DND-41 (cell line): ENCODE measurements at places on chromosomes 5 and 9.

DNA sequence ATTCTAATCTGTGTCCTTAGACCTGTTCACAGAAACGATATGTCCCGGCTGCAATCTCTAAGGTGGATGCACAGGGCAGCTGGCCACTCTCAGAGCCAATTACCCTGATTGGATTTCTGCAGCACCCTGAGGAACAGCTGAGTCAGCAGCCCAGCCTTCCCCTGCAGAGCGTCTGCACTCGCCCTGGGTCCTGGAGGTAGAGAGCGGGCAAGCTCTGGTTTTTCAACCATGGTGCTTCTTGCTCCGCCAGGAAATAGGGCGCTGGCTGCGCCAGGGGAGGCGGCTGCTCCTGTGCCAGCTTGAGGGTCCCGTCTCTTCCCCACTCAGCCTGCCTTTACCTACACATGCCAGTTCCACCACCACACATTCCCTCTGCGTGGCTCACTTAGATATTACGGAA is 19.2 kb downstream of the NDUFS6 start:
- DNase-seq, result no peak

DNA sequence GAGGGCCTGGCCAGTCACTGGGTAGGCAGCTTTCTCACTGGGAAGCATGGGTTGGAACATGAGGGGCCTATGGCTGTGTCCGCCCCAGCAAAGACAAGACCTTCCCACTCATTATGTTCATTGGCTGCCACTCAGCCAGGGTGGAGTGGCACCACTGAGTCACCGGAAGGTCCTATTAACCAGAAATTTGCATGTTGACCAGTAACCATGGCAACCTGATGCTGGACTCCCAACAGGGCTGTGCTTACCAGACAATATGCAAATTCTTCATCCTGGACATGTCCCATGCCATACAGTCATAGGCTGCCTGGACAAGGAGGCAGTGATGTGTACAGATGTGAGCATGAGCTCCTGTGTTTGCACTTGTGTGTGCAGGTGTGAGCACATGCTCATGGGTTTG is 66.7 kb downstream of the PSD2 start:
- no peak for DNase-seq

GRCh38 chr9:107480386-107480789 is 9.2 kb downstream of the KLF4 start:
- DNase-seq, result no peak

DNA sequence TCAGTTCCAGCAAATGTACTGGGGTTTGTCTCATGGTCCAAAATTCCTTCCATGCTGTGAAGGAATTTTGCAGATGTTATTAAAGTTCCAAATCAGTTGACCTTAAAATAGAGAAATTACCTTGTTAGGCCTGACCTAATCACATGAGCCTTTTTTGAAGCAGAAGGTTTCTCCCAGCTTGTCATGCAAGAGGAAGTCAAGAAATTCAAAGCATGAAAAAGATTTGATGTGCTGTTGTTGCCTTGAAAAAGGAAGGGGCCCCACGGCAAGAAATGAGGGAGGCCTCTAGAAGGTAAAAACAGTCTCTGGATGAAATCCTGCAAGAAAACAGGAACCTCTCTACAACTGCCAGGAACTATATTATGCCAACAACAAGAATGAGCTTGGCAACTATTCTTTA is 24.2 kb upstream of the HAPLN1 start:
- DNase-seq, result no peak

DNA sequence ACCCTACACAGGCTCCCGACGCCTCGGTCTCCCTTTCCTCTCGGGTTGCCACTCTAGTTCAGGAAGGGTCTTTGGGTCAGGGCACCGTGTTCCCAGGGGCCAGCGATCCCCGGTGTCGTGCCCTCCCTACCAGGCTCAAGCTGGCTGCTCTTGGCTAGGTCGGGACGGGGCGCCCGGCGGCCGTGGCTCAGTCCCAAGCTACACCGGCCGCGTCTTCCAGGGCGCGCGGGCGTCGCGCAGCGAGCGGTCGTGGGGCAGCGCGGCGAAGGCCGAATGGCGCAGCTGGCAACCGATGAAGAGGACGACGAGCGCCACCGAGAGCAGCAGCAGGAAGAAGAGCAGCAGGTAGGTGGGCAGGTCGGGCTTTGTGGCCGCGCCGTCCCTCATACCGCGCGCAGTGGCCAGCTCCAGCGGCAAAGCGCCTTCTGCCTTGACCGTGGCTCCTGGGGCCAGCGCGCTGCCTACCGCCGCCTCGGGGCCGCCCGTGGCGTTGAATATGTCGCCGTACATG is 892 bp downstream of the SMIM32 start:
- DNase-seq, result no peak

DNA sequence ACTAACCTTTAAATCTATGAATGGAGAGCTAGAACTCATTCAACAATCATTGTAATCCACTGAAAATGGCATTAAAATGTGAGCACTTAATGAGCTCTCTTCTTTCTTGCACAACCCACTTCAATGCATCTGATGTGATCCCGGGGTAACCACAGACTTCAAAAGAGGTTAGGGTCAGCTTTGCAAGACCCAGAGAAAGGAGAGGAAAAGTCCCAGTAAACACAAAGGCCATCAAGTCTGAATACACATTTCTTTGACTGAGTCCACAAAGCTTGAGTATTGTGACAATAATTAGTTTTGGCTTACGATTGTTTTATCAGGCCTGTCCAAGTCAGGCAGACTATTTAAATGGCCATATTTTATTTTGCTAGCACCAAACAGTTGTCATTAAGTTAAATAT is 148.8 kb upstream of the ZNF608 start:
- no peak for DNase-seq

GRCh38 chr9:98558575-98558974 is 150.2 kb downstream of the GABBR2 start:
- no peak for DNase-seq

DNA sequence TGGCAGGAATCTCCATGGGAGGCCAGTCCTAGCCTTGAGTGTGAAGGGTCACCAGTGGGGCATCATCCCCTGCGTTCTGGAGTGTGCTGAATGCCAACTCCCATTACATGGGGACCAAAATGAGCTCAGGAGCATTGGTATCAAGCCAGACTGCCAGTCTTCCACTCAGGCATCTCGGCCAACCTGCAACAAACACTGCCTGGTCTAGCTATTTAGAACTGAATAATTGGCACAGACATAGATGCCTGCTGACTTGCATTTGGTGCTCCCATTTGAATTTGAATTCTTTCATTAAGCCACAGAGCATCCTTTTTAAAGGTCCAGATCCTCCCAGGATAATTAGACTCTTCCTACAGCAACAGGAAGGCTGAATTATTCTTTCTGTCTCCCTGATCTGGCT is 116.6 kb upstream of the ABCA1 start:
- no peak for DNase-seq

DNA sequence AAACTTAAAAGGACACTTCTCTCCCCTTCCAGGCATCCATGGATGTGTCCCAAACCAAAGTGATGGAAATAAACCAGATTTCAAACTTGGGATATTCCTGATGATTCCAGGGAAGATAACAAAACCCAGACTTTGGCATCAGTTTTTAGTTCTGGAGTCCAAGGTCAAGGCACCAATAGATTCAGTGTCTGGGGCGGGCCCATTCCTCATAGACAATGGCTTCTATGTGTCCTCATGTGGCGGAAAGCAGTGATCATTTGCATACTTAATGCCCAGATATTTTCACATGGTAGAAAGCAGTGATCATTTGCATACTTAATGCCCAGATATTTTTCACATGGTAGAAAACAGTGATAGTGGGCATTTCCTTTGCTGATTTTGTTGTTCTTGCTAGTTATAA is 151.4 kb upstream of the DAP start:
- no peak for DNase-seq

GRCh38 chr5:26416911-26417310 is 621.5 kb downstream of the CDH9 start:
- no peak for DNase-seq
